ENCODE measurements at places on chromosomes 5 and 9. TPM values are rescaled to one million over a fixed set of nuclear protein-coding genes. Genes with fewer than 3 reads are reported as not detected.
A peak's percentile ranks its signal among the peaks of the same experiment; 100 is the strongest.

SLC4A9 gene
- not detected for total RNA-seq

TTC23L gene
- 0.28 TPM for total RNA-seq

IL33 gene
- 21.3 TPM for total RNA-seq

TAF11L11 gene
- not detected for total RNA-seq

- H3K27me3 ChIP-seq = no peaks in the 10 kb centered on the region
- peak within 1 kb of the TSS; percentile 49 for H3K4me3 ChIP-seq
- no peaks in the 10 kb centered on the region for H3K4me1 ChIP-seq
- H3K36me3 ChIP-seq = no peaks in the 10 kb centered on the region
- peak within 1 kb of the TSS; percentile 87 for H3K27ac ChIP-seq
Observed at GRCh38 chr5:154850255-154851062, at the start of gene FAXDC2. Gene FAXDC2, minus strand, starts transcription at chr5:154850603. Its CDS starts 12,425 bp downstream, at chr5:154838178.

- H3K4me1 ChIP-seq = no peaks in the 10 kb centered on the region
- H3K27me3 ChIP-seq = no peaks in the 10 kb centered on the region
- no peaks in the 10 kb centered on the region for H3K36me3 ChIP-seq
- DNase-seq = no peak
- no peak overlapping the region for H3K4me3 ChIP-seq
Observed at GRCh38 chr5:109511980-109512734, 102.4 kb upstream of the PJA2 start.

- DNase-seq = no peak
- H3K27ac ChIP-seq = peak overlapping the region; percentile 88
- H3K4me3 ChIP-seq = no peak overlapping the region
- peaks cover 88% of the 10 kb centered on the region for H3K4me1 ChIP-seq
- H3K27me3 ChIP-seq = no peaks in the 10 kb centered on the region
- H3K36me3 ChIP-seq = no peaks in the 10 kb centered on the region
Observed at GRCh38 chr9:70472268-70473249, 58.1 kb upstream of the KLF9 start.

- H3K4me3 ChIP-seq = no peak overlapping the region
- H3K4me1 ChIP-seq = no peaks in the 10 kb centered on the region
- DNase-seq = no peak
- no peak overlapping the region for H3K27ac ChIP-seq
- no peaks in the 10 kb centered on the region for H3K27me3 ChIP-seq
Observed at GRCh38 chr9:79807971-79808370, 236.2 kb downstream of the TLE4 start.

DNA sequence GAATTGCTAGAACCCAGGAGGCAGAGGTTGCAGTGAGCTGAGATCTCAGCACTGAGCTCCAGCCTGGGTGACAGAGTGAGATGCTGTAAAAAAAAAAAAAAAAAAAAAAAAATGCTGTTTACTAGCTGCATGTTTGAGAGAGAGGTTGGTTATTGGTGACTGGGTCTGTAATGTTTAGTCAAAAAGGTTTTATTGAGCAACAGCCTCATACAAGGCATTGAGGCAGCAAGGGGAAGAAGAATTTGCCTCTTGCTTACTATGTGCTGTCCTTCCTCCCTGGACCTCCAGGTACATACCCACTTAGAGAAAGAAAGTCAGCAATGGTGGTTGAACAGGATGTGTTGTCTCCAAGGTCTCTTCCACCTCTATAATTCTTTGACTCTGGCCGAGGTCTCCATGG is 140.7 kb upstream of the SPRY4 start:
- H3K27me3 ChIP-seq = no peaks in the 10 kb centered on the region
- H3K27ac ChIP-seq = no peak overlapping the region
- peaks cover 8% of the 10 kb centered on the region for H3K4me1 ChIP-seq
- H3K4me3 ChIP-seq = no peak overlapping the region

DNA sequence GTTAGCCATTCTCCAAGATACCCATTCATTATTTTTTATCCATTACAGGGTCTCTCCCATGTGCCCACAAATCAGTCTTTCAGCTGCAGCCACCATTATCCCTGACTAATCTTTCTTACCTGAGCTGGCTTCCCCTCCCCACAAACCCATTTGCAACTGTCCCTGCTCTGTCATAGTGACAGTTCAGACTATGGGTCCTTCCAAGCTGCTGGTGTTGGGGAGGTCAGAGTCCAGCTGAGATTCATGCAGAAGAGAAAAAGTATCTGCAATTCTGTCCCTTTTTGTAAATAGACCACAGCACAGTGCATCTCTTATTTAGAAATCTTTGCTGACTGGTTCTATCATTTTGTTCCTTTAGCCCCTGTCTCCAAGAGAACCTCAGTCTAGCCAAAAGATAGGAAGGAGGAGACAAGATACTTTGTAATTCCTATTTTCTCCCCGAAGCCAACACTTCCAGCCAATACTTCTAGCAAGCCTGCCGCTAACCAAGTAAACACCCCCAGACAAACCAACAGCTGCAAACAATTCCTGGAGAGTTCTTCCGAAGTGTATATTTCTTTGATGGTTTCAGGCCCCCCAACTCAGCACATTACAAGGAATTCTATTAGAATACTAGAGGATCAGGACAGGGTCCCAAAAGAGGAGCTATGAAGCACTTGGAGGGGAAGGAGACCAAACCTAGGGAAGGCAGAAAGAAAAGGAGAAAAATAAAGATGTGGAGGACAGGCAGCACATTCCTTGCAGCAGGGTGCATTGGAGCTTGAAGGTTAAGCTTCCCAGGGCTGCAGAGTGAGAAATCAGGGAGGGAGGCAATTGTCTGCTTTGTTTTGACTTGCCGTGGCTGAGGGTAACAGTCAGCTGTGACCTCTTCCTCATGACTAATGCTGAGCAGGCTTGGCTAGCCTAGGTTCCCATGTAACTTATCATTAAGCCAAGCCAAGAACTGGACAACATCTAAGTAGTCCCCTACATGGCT is 148.5 kb downstream of the SGCD start:
- H3K4me1 ChIP-seq = peaks cover 3% of the 10 kb centered on the region
- H3K27me3 ChIP-seq = no peaks in the 10 kb centered on the region
- DNase-seq = peak; percentile 78
- H3K4me3 ChIP-seq = no peak overlapping the region
- H3K27ac ChIP-seq = no peak overlapping the region
- H3K36me3 ChIP-seq = no peaks in the 10 kb centered on the region

DNA sequence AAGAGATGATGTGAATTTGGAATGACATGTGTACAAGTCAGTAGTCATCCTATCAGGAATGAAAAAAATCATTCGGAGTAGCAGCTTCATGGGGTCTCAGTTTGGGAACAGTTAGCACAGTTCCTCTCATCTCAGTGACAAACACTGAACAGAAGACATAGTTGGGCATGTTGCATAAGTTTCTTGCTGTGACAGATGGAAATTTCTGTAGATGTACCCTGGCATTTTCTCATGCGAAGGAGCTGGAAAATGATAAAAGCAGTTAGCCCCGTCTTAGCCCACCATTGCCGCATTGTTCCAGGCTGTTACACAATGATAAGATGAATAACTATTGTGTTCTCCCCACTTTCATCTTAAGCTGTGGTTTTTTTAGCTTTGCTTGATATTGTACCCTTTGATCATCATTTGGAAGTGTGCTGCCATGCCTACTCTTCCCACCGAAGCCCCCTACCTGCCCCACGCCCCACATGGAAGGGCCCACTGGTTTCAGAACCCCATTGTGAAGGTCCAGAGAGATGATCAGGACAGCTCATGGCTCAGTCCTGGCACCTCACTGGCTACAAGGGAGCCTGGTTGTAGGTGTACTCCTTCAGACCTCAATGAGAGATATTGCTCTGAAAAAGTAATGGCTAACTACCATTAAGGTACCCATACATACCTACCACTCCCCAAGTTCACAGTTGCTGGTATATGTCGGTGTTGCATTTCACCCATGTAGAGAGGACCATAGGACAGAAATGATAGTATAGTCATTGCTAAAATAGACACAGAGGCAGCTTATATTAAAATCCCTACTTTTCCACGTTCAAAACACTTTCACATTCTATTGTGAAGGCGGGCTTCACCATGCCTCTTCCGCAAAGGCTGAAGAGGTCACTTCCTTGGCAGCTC is 38.8 kb downstream of the SFXN1 start:
- H3K4me1 ChIP-seq = no peaks in the 10 kb centered on the region
- no peak overlapping the region for H3K27ac ChIP-seq
- no peak for DNase-seq
- H3K36me3 ChIP-seq = peaks cover 71% of the 10 kb centered on the region
- H3K4me3 ChIP-seq = no peak overlapping the region

GRCh38 chr9:105818903-105819302 is 124.6 kb downstream of the TMEM38B start:
- no peak for DNase-seq
- H3K36me3 ChIP-seq = no peaks in the 10 kb centered on the region
- H3K27ac ChIP-seq = no peak overlapping the region
- no peak overlapping the region for H3K4me3 ChIP-seq

DNA sequence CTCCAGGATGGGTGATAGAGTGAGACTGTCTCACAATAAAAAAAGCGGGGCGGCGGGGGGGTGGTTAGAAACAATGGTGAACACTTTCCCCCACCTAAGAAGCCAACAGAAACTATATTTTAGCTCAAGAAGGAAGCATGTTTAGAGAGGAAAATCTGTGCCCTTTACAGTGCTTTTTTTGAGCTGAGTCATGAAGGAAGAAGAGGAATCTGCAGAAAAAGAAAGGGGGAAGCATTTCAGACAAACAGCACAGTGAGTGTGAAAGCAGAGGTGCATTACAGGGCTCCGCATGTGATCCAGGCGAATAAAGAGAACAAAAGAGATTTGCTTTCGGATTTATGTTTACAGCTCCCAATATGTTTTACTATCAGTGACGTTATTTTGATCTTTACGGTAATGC is 1504.6 kb upstream of the WWC1 start:
- no peak for DNase-seq
- H3K4me3 ChIP-seq = no peak overlapping the region
- H3K4me1 ChIP-seq = peaks cover 4% of the 10 kb centered on the region
- H3K27me3 ChIP-seq = no peaks in the 10 kb centered on the region

DNA sequence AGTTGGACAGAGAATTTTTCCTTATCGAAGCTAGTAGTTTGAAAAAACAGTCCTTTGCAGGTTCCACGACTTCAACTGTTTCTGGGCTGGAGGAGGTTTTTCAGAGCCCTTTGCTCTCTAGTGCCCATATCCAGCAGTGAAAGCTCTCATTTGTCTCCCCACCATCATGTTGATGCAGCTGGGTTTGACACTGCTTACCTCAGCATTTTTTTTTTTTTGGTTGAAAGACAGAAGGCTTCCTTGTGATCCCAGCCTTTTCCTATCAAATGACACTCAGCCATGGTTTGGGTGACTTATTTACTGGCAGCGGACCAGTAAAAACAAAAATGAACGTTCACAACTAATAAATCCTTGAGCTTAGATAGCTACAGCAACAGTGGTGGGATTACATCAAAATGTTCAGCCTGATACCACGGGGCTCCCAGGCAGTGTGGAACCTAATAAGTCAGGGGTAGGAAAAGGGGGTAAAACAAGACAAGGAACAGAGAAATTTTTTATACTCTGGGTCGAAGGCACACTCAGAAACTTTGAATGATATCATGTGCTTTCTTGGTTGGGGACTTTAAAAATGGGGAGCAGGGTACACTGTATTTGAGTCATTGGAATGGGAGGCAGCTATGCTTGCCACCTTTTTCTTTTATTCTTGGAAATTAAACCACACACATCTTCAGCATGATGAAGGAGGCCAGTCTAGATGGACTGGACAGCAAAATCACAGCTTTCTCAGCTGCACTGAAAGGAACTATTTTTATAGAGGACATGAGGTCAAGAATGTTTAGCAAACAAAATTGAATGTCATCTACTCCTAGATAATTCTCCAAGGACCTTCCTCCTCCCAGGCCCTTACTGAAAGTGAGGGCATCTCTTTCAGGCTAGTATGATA is 308.9 kb upstream of the MPDZ start:
- no peak overlapping the region for H3K4me3 ChIP-seq
- H3K4me1 ChIP-seq = no peaks in the 10 kb centered on the region
- H3K27me3 ChIP-seq = no peaks in the 10 kb centered on the region
- no peak for DNase-seq

DNA sequence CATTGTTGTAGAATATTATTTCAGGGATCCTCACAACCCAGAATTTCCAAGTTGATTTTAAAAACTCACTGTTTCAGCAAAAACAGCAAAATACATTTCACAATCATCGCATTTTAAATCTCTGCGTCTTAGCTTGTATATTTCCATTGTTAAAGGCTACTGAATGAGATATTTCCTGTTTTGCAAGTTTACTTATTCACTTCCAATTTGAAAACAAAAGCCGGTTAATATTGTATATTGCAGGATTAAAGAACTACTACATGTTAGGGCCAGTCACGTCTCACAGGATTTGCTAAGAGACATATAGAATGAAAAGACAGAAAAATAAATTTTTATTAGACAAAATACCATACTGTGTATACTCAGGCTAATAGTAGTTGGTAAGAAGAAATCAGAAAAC is 395.9 kb upstream of the CDH9 start:
- no peaks in the 10 kb centered on the region for H3K4me1 ChIP-seq
- no peak for DNase-seq
- H3K27me3 ChIP-seq = no peaks in the 10 kb centered on the region

GRCh38 chr9:93983875-93984274 is 28.7 kb upstream of the BARX1 start:
- no peaks in the 10 kb centered on the region for H3K36me3 ChIP-seq
- H3K27me3 ChIP-seq = no peaks in the 10 kb centered on the region
- H3K4me1 ChIP-seq = no peaks in the 10 kb centered on the region
- no peak for DNase-seq
- H3K4me3 ChIP-seq = no peak overlapping the region
- no peak overlapping the region for H3K27ac ChIP-seq

- H3K4me1 ChIP-seq = peaks cover 14% of the 10 kb centered on the region
- H3K27me3 ChIP-seq = no peaks in the 10 kb centered on the region
- H3K4me3 ChIP-seq = no peak overlapping the region
Observed at GRCh38 chr5:52985306-52985705, 3.8 kb upstream of the ITGA2 start.

- H3K27me3 ChIP-seq = no peaks in the 10 kb centered on the region
- no peak overlapping the region for H3K27ac ChIP-seq
- no peaks in the 10 kb centered on the region for H3K4me1 ChIP-seq
- no peak overlapping the region for H3K4me3 ChIP-seq
- H3K36me3 ChIP-seq = peaks cover 81% of the 10 kb centered on the region
- no peak for DNase-seq
Observed at GRCh38 chr5:140677947-140678346, 4.6 kb upstream of the DND1 start.

DNA sequence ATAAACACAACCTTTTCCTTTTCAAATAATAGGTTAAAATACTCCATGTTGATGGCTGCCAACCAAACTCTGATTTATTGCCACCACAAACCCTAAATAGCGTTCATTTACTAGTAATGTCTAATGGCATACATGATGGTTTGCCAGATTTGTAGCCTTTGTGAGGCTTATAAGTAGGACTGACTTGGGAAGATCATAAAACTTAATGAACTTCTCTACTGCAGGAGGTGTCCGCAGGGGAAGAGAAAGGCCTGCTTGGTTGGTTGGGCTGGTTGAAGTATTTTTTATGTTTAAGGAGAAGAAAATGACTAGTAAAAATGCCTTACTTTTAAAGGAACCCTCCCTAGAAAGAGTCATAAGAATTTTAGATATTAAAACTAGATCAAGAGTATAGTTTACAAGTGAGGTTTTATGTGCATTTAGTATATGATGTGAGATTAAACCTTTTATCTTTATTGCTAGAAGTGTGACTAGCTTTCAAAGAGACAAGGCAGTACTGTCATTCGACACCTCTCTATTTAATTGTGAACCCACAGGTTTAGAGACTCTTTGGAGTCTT is 5.0 kb downstream of the PBX3 start:
- no peak overlapping the region for H3K4me3 ChIP-seq
- H3K36me3 ChIP-seq = no peaks in the 10 kb centered on the region
- H3K27ac ChIP-seq = peak overlapping the region; percentile 17
- H3K4me1 ChIP-seq = no peaks in the 10 kb centered on the region

GRCh38 chr5:159131951-159132350 is 32.2 kb upstream of the EBF1 start:
- H3K36me3 ChIP-seq = no peaks in the 10 kb centered on the region
- no peak overlapping the region for H3K4me3 ChIP-seq
- no peak overlapping the region for H3K27ac ChIP-seq
- no peaks in the 10 kb centered on the region for H3K27me3 ChIP-seq

Measured in right atrium auricular region (tissue), 2 donors.